Astrocyte (in vitro differentiated cells and primary cell): ENCODE measurements at places on chromosomes 11 and 22. TPM values are rescaled to one million over a fixed set of nuclear protein-coding genes. Genes with fewer than 3 reads are reported as not detected.

Gene ADM
- total RNA-seq, result 75.9 and 78.7 TPM in 2 replicates

Gene TRPM5
- not detected in 2 replicates for total RNA-seq

Gene MMP12
- not detected in 2 replicates for total RNA-seq

Gene CYP2D6
- total RNA-seq, result 0.82 and 0.91 TPM in 2 replicates

Gene DRD2
- total RNA-seq, result 0.14 TPM in 1 of 2 replicates, not detected in the other

Gene OR52A1
- total RNA-seq, result not detected in 2 replicates

Gene VPREB1
- total RNA-seq, result not detected in 2 replicates

Gene PTPN5
- total RNA-seq, result 0.07 TPM in 1 of 2 replicates, not detected in the other

Gene KIF18A
- 2.5 and 3.8 TPM in 2 replicates for total RNA-seq

Gene ANGPTL5
- not detected in 2 replicates for total RNA-seq

Gene XKR3
- not detected in 2 replicates for total RNA-seq

Gene PRR33
- total RNA-seq, result not detected in 2 replicates

Gene NAA40
- 21.2 and 23.2 TPM in 2 replicates for total RNA-seq

Gene CECR2
- total RNA-seq, result 12.6 and 15.7 TPM in 2 replicates

Gene OR52I2
- total RNA-seq, result not detected in 2 replicates

DNA sequence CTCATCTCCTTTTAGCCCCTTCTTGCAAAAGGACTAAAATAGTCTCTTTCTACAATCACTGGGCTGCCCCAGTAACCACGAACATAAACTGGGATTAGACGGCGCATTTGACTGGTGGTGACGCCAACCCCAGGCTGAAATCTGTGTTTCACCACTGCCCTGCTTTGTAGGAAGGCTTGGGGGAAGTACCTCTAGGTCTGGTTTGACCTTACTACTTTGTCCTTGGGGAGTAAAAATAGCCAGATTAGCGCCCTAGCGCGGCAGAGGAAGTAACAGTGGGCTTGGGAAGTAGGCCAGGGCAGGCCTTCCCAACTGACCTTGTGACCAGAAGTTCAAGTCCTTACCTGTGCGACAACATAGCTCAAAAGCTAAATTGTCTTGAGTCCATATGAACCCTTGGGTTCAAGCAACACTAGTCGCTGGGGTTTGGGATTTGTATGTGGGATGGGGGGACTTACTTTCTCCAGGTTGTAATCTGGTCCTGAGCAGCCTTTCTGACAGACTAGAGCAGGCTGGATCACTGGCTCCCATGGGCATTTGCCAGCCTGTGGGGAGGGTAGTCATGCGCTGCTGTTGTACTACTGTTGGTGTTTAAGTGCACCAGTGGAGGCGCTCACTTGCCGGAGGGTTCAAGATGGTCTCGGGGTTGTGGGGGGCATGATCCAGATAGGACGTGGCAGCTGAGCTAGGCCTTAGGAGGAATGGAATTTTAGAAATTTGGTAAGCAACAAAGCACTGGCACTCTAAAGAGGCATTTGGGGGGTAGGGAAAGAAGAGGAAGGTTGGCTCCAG is 953 bp upstream of the PACS1 start:
- DNase-seq, result peak; percentile 53

- peak; percentile 65 for DNase-seq
These were observed 429.3 kb upstream of the FAT3 start for GRCh38 chr11:91795139-91795887.

DNA sequence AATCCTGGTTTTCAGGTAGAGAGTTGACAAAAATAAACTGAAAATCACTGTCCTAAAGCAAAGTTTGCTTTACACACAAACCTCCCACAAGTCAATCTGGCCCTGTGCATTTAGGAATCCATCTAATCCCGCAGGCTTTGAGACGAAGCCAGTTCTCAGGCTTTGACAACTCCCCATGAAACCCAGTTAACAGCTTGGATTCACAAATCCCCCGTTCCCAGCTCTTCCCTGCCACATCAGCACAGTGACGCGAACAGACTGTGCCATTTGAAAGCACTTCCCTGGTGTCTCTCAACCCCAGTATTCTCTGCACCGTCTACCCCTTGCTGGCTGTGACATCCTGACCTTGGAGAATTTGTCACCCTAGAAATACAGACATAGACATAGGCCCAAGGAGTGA is 117.8 kb downstream of the OPCML start:
- DNase-seq, result no peak

- DNase-seq, result no peak
These were observed 18.8 kb downstream of the VPS37C start for GRCh38 chr11:61142424-61142823.

GRCh38 chr11:13480198-13480597 is 15.6 kb downstream of the PTH start:
- DNase-seq, result no peak

DNA sequence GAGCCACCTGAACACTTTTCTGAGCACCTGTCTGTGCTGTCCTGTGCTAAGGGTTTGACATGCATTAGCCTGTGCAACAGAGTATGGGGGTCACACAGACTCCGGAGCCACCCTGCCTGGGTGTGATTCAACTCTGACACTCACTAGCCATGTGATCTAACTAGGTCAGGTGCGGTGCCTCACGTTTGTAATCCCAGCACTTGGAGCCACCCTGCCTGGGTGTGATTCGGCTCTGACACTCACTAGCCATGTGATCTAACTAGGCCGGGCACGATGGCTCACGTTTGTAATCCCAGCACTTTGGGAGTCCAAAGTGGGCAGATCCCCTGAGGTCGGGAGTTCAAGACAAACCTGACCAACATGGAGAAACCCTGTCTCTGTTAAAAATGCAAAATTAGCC is 11.4 kb downstream of the UBE2L6 start:
- no peak for DNase-seq

GRCh38 chr22:20956258-20957101 is 10.6 kb upstream of the AIFM3 start:
- peak; percentile 17 for DNase-seq

DNA sequence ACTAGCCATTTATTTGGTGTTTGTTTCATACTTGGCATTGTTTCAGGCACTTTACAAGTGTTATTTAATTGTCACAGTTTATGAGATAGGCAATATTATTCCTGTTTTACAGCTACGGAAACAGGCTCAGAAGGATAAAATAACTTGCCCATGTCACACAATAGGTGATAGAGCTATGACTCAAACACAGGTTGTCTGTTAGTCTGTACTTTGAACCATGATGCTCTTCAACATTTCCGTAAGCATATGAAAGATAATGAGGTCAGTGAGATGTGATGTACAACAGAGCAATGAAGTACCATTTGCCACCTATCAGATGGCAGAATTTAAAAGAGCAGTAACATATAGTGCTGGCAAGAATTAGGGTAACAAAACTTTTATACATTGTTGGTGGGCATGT is 15.3 kb downstream of the TUG1 start:
- no peak for DNase-seq

DNA sequence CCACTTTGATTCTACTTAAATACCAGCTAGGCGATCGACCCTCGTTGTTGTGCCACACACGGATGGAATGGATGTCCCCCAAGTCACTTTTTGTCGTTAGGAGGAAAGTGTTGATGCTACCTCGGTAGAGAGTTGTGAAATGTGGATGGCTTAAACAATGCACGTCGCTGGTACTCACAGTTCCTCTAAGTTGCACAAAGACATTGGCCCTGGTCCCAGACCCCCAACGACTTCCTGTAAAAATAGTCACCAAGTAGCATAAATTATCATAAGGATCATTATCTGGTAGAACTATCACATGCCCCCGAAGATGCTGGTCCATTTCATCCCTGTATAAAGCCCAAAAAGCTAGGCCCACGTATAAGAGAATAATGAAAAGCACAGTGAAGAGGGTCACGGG is 3.8 kb downstream of the PKDREJ start:
- DNase-seq, result no peak

DNA sequence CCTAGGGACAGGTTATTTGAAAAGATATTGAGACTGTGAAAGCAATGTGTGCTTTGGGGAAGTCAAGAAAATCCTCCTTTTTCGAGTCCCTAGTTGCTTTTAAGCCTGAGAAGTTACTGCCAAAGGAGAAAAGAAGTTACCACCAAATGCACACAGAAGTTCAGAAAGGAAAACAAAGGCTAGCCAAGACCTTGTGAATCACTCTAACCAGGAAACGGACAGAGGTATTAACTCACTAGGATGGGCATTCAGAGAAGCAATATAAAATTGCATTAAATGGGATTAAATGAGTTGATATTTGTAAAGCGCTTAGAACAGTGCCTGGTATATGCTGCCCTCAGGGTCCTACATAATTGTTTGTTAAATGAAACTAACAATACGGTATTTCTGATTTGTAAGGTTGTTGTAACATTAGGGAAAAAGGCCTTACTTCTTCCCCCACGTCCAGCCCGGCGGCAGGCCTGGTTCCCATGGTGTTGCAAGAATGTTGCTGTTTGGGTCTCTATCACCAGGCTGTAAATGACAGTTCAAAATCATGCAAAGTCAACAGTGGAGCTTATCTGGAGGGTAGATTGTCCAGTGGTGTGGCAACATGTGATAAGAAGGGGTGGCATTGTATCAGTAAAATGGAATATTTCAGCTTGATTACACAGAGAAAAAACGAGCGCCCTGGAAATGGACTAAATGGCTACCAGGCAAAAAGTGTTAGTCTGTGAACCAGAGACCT is 7.1 kb downstream of the TMA7B start:
- DNase-seq, result peak; percentile 66

DNA sequence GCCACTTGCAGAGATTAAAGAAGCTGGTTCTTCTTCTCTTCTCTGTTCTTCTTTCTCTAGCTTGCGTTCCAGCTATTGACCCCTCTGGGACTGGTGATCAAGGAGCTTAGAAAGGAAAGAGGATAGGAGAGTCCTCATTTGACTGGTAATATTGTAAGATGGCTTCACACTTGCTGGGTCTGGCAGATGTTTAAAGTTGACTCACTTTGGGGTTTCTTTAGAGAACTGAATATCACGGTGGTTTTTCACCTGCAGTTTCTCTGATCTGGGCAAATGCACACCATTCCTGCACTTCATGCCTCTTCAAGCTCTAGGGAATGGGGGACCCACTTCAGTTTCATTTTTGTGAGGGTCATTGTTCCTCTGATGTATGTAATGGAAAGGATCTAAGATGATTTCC is 41.8 kb upstream of the DEUP1 start:
- no peak for DNase-seq

- no peak for DNase-seq
These were observed 1.4 kb upstream of the PEX16 start for GRCh38 chr11:45918962-45919675.

DNA sequence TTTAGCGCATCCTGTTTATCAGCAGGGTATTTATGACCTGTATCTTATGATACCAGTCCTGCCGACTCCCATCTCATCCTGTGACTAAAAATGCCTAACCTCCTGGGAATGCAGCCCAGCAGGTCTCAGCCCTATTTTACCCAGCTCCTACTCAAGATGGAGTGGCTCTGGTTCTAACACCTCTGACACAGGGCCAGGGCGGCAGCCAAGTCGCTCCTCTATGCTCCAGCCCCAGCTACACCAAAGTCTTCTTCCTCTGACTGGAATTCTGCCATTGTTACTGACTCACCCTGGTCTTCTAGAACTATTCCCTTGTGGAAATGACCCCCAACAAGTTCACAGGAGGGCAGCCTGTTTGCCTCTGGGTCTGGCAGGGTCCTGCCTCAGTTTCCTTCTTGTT is 7.9 kb upstream of the C1QTNF6 start:
- DNase-seq, result no peak

DNA sequence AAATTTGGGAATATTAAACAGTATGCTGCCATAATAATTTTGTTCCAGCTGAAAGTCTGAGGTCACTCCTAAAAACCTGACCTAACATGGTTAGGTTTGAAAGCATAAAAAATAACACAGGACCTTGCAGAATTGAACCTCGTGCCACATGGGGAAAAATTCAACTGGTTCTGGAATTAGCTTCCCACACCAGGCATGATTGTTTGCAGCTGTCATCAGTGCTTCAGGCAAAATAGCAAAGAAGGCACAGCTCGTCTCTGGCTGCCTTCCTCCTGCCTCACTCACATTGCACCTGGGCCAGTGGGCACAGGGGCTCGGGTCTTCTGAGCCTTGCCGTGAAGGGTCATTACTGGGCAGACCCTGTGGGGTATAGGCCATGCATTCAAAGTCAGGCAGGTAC is 153.8 kb upstream of the ARHGAP20 start:
- DNase-seq, result no peak

DNA sequence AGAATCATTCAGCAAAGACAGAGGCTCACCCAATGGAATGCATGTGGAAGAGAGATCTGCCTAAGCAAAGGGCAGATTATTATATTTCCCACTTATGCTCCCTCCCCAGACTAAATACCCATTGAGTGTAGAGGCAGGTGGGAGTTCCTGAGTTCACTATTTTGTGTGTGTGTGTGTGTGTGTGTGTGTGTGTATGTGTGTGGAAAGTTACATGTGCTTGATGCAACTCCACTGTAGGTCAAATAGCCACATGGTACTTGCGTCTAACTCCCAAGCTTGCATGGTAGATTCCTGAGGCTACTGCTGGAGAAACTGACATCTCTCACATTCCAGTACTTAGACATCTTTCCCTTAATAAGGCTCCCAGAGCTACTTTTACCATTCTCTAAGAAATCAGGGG is 3.4 kb upstream of the COPB1 start:
- no peak for DNase-seq

DNA sequence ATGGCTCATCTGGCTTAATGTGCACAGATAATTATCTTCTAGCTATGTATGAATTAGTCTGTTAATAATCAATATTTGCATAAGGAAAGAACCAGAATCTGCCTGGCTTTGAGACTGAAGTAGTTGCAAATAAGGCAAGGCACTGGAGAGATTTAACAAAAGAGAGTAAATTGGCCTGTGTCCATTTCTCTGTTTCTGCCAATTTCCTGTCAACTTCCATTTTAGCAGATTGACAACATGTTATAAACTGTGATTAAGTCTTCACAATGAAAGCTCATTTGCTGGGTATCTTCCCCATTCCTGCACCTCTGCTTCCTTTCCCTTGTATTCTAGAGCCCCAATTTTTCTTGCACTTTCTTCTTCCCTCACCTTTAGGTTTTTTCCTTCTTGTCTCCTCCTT is 5.3 kb upstream of the TMEM123 start:
- DNase-seq, result no peak

GRCh38 chr22:34841911-34842310 is 224.0 kb upstream of the ISX start:
- DNase-seq, result no peak

GRCh38 chr11:125441648-125442410 is 54.2 kb downstream of the FEZ1 start:
- no peak for DNase-seq

GRCh38 chr22:45776313-45776585 is 104.6 kb downstream of the ATXN10 start:
- no peak for DNase-seq

DNA sequence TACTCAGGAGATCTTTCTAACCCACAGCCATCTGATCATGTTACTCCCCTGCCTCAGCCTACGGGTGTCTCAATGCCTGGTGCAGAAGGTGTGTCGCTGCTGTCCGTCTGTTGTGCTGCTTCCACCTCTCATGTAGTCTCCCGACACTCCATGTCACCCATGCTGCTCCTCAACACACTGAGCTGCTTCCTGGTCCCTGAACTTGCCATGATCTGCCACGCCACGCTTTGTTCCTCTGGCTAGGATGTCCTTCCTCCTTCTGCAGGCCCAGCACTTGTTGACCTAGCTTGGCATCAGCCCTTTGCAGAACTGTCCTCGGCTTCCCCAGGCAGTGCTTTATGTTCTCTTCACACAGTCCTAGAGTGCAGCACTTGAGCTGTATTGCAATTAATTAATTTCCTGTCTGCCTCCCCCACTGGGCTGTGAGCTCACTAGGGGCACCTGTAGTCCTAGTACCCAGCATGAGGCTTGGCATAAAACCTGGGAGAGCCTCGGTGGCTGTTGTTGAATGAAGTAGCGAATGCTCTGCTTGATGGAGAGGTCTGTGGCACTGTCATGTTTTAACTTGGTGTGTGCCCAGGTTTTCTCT is 9.5 kb downstream of the GTPBP1 start:
- DNase-seq, result no peak
